ENCODE measurements at places on chromosomes 4 and X.
A peak's percentile ranks its signal among the peaks of the same experiment; 100 is the strongest.

DNA sequence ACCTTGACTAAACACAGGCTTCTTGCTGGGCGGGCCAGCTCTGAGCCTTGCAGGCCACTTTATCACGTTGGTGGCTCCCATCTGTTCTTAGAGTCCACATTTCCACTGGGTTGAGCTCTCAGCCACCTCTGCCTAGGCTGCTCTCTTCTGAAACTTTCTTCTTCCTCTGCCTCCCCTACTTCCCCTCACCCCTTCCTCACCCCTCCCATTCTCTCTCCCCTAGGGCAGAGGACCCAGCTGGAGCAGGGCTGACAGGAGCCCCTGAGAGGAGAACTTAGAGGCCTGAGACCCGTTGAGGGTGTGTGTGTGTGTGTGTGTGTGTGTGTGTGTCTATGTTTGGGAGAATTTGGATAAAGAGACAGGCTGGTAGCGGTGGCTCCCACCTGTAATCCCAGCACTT is 19.9 kb upstream of the TMSB4X start:
- DNase-seq, result no peak

GRCh38 chr4:165505958-165506837 is 127.4 kb downstream of the CPE start:
- no peak for DNase-seq

DNA sequence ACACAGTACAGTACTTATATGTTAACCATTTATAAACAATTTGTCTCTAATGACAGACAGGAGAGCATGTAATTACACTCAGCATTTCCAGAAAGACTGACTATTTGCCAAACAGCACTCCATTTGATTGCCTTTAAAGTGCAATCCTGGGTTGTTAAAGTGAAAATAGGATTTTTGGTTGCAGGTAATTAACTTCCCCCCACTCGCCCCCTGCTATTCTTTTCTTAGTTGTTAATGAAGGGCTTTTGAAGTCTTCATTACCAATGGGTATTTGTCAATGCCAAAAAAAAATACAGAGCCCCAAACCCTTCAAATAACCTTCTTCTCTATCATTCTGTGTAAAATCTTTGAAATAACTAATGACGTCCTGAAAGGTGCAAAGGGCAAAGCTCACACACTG is 825.6 kb downstream of the STPG2 start:
- DNase-seq, result no peak

DNA sequence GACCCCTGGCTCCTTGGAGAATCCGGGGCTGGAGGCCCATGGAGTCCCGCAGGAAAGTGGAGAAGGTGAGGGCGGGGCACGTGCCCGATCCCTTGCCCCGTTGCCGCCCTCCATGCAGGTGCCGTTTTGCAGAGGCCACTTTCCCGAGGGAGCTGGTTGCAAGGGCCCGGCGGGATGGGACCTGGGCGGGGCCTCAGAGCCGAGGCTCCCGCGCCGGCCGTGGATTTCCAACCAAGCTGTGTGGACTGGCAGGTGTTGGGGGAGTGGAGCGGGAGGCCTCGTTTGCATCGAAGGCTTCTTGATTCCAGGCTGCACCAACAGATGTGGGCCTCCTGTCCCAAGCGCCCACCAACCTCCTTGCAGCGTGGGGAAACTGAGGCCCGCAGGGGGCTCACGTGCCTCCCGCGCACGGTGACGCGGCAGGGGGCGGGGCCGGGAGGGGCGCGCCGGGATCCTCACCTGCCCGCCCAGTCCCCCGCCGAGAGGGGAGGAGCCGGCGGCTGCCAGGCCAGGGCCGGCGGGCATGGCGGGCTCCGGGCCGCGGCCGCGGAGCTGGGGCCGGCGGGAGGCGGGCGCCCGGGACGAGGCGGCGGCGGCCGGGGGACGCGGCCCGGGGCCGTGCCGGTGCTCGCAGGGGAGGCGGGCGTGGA is 24.9 kb downstream of the SH3BP2 start:
- DNase-seq, result peak; percentile 53

GRCh38 chr4:175373031-175373430 is 439.0 kb downstream of the GPM6A start:
- no peak for DNase-seq

- DNase-seq, result no peak
Observed at GRCh38 chr4:52621567-52621966, 37.5 kb downstream of the USP46 start.

DNA sequence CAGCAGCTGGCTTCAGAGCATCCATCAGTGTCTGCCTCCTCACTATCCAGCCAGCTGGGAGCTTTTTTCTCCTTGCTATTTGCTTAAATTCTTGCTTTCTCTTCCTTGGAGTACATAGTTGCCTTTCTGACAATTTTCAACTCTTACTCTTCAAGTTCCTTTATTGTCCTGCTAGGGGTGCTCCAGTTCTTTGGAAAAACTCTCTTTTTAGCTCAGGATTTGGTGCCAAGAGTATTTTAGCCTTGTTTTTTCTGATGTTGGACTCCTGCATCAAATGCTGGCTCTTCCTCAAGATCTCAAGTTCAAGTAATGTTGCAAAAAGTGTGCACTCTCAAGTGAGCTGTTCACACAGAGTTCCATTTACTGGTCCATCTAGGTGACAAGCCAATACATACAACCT is 126.4 kb downstream of the KDR start:
- no peak for DNase-seq

DNA sequence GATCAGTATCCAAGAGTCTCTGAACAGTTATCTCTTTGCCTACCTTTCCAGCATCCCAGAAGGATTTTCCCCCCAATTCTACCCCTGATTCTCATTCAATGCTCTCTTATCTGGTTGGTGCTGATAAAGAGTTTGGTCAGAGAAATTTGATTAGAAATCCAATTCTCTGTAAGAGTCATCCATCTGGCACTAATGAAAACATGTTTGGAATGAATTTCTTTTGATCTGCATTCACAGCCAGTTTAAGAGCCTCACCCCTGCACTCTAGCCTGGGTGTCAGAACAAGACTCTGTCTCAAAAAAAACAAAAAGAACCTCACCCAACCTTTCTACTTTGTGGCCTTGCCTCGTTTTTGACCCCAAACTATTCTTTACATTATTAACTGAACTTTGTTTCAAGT is 122.1 kb downstream of the MANBA start:
- DNase-seq, result no peak

All from NCI-H1092 (cell line).